Cortex of kidney (tissue), 1 donor: ENCODE measurements at places on chromosomes 1 and 21.

DNA sequence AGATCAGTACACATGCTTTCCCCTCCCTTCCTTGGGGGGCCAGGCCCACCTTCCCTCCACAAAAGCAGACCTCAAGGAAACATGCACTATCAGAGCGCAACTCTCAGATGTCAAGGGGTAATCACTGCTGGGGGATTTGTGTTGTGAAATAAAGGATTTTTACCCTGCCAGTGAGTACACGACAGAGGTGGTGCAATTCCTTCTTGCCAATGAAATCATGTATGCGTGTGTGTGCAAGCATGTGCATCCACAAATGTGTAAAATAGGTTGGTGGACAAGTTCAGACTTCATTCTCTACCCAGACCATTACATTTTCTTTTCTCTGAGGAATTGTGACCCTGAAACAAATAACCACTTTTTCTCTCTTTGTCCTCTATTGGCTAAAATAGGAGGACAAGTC lies 9.8 kb upstream of the NOS1AP start:
- DNase-seq: no peak

- DNase-seq: no peak
These were observed 19.4 kb upstream of the BSDC1 start for GRCh38 chr1:32413507-32414185.

- DNase-seq: no peak
These were observed 12.0 kb upstream of the AADACL3 start for GRCh38 chr1:12703821-12704451.

DNA sequence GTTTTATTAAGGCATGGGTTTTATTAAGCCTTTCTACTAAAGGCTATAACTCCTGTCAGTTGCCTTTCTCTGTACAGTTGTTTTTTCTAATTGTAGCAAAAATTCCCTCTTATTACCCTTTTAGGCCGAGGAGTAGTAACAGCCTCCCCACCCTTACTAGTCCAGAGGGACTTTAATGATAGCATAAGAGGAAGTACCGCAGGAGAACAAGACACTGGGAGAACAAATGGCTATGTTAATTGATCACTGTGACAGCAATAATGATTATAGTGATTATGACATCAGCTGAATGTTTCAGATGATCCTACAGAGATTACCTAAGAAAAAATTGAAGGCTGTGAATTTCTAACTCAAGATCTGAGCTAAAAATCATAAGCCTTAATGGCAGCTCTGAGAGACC lies 383.0 kb upstream of the PTBP2 start:
- no peak for DNase-seq

GRCh38 chr1:78121710-78122109 lies 75.9 kb downstream of the GIPC2 start:
- DNase-seq: no peak

DNA sequence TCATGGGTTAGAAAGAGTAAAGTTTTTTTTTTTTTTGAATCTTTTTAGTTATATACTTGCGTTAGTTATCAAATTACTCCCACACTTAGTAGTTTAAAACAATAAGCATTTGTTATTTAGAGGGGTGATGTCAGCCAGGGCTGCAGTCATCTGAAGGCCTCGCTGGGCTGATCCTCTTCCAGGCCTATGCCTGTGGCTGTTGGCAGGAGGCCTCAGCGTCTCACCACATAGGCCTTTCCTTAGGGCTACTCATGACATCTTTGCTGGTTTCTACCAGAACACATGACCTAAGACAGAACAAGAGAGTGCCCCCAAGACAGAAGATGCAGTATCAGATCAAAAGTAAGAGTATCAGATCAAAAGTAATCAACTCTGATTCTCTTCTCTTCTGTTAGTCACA lies 167.4 kb downstream of the HHAT start:
- no peak for DNase-seq

DNA sequence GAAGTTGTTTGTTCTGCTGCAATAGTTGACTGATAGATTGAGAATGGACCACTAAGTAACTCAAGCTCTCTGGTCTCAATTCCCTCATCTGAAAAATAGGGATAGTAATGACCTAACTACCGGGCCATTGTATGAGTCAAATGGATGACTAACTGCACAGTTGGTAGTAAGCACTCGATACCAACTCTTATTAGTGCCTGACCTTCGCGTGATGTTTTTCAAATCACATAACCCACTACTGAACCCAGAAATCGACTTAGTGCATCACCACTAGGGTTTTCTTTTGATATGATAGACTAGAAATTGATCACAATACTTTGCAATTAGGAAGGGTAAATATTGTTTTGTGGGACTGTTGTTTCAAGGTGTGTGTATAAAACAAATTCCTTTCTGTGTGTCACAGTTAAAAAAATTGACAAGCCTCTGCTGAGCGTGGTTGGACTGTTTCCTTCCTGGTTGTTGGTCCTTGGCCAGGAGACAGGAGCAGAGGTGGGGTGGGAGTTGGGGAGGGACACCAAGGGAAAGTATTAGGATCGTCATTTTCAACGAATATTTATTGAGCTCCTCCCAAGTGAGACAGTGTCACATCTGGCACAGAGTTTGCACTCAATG lies 54.0 kb upstream of the LRP8 start:
- DNase-seq: no peak

DNA sequence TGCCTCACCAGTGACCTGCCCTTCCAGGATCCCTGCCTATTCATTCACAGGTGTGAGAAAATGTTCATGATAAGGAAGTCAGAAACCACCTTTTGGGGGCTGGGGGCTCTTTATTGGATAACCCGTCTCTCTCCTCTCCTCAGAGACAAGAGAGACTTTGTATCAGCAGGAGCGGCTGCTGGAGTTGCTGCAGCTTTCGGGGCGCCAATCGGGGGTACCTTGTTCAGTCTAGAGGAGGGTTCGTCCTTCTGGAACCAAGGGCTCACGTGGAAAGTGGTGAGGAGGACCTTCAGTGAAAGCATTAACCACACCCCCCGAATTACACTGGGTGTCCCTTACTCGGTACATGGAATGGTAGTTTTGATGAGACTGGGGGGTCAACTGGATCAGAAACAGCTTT lies 20.6 kb downstream of the NPPA start:
- no peak for DNase-seq

GRCh38 chr1:102120910-102121309 lies 124.2 kb upstream of the OLFM3 start:
- DNase-seq: no peak

- no peak for DNase-seq
These were observed 76.6 kb downstream of the UBE2U start for GRCh38 chr1:64280001-64280400.

DNA sequence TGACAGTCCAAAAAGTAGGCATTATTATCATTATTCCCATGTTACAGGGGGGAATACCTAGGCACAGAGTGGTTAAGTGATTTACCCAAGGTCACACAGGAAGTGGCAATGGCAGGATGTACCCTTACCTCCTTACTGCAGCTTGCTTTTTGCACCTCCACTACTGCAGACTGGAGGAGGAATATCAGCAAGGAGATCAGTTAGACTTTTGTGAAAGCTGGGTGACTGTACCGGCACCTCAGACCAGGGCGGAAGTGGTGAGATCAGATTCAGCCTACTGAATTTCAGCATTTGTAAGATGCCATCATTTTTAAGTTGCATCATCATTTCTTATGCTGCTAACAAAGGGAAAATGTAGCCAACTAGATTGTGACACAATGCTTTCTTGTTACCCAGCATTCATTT lies 4.5 kb downstream of the ADARB1 start:
- no peak for DNase-seq

DNA sequence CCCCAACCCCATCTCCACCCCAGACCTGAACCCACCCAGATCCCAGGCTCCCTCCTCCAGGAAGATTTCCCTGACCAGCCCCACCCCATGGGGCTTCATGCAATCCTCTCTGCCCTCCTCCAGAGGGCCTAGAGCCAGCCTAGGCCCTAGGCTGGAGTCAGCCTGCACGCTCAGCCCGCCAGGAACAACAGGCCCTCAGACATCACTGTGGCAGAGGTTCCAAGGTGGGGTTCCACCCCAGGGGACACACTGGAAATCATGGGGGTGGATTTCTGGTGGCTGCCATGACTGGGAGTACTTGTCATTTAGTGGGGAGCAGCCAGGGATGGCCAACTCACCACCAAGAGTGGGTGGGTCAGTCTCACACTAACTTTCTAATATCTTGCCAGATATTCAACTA lies 122.0 kb downstream of the GLIS1 start:
- DNase-seq: no peak

DNA sequence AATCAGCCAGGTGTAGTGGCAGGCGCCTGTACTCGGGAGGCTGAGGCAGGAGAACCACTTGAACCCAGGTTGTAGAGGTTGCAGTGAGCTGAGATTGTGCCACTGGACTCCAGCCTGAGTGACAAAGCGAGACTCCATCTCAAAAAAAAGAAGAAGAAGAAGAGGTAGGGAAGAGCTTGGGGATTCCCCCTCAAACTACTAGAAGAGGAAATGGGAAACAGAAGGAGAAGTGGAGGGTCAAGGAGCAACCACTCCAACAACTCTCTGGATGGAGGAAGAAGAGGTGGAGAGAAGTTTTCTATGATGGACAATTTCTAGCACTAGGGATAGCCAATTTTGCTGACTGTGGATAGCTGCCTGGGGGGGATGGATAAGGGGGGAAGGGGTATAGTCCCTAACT lies 14.9 kb upstream of the SLAMF9 start:
- DNase-seq: no peak

DNA sequence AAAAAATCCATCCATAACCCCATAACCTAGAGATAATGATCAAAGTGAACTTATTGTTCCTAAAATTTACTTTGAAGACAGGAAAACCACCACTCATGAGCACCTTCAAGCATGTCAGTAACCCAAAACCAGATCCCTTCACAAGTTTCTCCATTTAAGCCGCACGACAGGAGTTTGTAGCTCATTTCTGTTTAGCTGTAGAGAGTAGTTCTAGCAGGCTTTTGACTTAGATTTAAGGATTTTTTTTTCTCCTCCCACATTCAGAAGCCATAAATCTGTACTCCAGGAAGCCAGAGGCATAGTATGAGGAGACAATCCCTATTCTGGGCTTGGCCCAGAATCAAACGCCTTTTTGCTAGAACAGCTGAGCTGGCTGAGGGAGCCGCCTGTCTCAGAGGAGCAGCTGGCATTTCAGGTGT lies 25.6 kb downstream of the TOMM20 start:
- DNase-seq: no peak

DNA sequence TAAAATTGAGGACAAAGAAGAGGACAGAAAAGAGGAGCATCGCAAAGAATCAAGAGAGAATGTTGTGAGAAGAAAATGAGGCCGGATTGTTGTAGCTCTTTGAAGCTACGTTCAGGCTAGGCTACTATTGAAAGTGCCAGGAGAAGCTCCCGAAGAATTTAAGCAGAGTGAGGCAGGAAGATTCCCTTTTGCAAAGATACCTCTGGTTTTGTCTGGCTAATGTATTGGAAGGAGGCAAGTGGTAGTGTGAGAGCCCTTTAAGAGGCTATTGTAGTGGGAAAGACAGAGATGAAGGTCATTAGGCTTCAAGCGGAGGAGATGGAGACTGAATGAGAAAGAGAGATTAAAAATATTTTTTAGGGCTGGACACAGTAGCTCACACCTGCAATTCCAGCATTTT lies 476.9 kb upstream of the ADGRL2 start:
- no peak for DNase-seq

DNA sequence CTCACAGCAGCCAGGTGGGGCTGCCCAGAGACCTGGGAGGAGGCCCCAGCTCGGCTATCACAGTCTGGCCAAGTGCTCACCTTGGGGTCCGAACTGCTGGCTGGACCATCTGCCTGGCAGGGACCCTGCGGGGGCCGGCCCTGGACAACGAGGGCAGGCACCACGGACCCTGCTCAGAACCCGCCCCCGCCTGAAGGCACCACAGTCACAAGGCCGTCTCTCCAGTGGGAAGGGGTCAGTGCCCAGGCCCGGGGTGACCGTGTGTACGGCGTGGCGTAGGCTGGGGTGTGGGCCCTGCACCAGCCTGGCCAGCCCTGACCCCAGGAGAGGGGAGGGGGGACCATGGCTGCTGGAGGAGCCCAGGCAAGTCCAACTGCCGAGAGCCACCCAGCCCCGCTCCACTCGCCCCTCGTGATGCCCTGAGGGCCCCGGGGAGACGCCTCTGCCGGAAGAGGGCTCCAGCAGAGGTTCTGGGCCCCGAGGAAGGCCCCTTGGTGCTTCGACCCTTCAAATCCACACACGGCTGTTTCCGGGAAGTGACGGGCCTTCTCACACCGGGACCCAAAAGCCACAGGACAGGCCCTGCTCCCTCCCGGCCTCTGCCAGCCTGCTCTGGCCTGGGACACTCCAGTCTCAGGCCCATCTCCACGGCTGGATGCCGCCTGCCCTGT lies 11.2 kb upstream of the RNF223 start:
- no peak for DNase-seq

- DNase-seq: no peak
These were observed 79.4 kb downstream of the TOMM20 start for GRCh38 chr1:235049217-235049616.

DNA sequence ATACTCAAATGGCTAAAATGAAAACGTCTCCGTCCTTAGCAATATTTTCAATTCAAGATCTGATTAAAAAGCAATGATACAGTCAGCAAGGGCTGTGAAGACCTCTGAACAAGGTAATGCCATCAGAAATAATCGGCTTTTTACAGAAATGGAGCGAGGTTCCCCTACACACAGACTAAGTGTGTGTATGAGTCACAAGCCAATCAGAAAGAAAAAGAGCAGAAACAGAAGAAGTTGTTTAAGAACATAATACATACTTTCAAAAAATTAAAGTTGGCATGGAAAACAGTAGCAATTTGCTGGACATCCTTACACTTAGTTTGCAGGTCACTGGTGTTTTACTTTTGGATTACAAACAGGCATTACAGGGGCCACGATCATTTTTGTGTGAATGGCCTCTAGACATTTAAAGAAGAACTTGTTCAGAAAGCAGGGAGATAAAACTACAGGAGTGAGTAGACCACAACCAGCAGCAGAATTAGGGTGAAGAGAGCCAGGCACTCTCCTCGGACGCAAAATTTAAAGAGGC lies 350.0 kb upstream of the RUNX1 start:
- DNase-seq: no peak

DNA sequence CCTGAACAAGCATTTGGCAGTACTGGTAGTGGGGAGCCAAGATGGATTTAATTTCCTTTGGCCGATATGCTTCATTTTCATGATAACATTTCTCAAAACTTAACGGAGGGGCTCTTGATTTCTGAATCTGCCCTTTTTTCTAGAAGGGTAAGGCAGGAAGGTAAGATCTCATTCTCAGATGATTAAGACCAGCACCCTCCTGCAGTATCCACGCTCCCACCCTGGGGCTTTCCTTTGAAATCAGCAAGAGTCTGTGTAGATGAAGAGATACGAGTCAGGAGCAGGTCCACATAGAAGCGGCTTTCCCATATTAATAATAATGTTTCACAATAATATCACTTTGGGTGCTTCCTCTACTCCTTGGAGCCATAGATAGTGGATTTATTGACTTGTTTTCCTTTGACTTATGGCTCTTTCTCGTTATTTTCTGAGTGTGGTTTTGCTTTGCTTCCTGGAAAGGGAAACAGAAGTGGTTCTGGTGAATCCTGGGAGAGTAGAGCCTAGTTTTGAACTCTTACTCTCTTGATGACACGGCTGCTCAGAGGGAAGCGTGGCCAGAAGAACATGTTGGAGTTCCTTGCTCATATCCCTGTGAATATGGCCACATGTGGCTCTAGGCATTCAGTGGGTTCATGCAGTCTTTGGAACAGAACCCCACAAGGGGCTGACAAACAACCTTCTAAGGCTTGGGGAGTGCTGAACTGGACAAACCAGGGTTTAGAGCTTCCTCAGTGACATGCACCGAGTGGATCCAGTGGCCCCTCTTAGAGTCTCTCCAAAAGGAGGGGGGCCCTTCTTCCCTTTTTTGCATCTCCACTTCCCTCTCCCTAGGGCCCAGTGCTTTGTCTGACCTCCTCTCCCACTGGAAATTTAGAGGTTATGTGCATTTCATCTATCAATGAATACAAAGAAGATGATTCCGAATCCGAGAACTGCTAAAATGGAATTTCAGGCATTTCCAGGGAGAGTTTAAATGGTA lies 195.7 kb downstream of the DYRK1A start:
- no peak for DNase-seq
